ENCODE measurements at places on chromosomes 13 and 19.

- no peak for DNase-seq
Measured at GRCh38 chr13:75226092-75226491, 255.9 kb downstream of the TBC1D4 start.

- DNase-seq: peak; percentile 12
Measured at GRCh38 chr13:94959626-94960025, 247.3 kb upstream of the SOX21 start.

GRCh38 chr19:43372462-43372861, 19.0 kb downstream of the CD177 start:
- DNase-seq: no peak

DNA sequence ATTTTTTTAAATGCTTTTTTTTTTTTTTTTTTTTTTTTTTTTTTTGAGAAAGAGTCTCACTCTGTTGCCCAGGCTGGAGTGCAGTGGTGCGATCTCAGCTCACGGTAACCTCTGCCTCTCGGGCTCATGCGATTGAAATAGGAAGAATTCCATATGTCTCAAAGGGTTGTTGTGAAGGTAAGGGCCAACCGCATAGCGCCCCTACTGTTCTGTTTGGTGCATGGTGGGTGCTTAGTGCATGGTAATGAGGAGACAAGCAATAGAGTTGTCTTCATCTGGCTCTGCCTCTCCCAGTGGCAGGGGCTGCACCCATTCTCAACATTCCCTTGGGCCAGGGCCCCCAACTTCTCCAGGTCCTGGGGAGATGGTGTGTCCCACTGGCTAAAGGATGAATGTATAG, 68.7 kb downstream of the RASL11A start:
- no peak for DNase-seq

DNA sequence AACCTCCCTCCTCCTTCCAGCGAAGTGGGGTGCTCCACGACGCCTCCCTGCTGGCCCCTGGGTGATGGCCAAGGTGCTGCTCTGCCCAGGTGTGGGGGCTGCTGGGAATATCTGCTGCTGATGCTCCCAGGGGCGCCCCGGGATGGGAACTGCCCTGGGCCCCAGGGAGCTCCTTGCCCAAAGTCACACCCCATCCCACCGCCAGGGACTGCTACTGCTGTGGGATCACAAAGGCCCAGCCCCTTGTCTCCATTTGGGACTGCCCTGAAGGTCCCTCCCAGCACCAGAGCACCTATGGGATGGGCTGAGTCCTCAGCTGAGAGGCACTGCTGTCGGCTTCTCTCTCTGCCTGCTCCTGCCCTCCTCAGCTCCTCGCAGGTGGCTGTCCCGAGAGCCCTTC, 19.0 kb downstream of the CHST8 start:
- DNase-seq: no peak

DNA sequence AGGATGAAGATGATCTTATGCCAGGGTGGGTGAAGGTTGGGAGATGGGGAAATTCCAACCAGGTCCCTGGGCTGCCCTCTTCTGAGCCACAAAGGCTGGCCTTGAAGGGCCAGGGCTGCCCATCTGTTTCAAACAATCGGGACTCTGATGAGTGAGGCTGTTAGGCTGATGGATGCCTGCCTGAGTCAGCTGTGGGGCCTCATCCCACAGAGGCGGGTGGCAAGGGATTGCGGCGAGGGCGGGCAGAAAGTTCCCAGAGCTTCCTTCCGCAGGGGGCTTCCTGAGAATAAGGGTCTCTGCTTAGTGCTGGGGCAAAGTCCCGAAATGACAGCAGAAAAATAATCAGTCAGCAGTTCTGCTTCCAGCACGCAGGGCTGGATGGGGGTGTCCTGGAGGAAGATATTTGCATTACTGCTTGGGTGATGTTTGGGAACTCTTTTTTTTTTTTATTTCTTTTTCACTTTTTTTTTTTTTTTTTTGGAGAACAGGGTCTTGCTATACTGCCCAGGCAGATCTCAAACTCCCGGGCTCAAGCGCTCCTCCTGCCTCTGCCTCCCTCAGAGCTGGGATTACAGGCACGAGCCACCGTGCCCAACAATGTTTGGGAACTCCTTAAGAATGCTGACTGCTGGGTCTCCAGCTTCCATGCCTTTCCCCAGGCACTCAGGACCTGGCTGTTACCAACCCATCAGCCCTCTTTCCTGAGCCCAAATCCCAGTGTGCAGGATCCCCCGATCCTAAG, 14.1 kb downstream of the SH3GL1 start:
- no peak for DNase-seq

- DNase-seq: no peak
Measured at GRCh38 chr13:48562296-48563066, 29.6 kb upstream of the RCBTB2 start.

GRCh38 chr13:93800342-93800741, 573.7 kb downstream of the GPC6 start:
- no peak for DNase-seq

DNA sequence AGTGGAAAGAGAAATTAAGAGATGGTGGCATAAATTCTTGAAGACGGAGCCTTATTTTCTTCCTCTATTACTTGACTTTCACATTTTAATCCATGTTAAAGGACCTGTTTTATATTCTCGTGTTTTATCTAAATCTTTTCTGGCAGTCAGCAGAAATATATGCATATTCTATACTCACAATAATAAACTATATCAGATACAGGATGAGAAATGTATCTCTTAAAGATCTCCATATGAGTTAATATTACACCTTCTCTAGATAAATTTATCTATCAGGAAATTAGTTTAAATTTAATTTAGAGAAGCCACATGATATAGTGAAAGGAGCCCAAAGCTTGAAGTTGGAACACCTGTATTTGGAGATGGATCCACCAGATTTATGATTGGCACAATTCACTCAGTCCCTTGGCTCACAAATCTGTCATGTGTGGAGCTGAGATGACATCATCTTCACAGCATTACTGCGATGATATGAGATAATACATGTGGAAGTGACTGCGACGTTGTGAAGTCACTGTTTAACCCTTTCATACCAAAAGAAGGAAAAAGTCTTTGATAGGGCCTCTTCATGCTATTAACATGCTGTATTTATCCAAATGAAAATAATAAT, 216.4 kb downstream of the FGF14 start:
- no peak for DNase-seq

- no peak for DNase-seq
Measured at GRCh38 chr19:19500975-19501644, 14.2 kb downstream of the TSSK6 start.
